ENCODE measurements at places on chromosomes 12 and 14.

- no peak for DNase-seq
These were observed 31.2 kb upstream of the NXPH4 start for GRCh38 chr12:57185403-57185802.

- peak; percentile 93 for DNase-seq
These were observed 7.7 kb downstream of the DAZAP2 start for GRCh38 chr12:51246254-51246853.

- DNase-seq: no peak
These were observed 24.5 kb downstream of the HRK start for GRCh38 chr12:116856729-116857128.

DNA sequence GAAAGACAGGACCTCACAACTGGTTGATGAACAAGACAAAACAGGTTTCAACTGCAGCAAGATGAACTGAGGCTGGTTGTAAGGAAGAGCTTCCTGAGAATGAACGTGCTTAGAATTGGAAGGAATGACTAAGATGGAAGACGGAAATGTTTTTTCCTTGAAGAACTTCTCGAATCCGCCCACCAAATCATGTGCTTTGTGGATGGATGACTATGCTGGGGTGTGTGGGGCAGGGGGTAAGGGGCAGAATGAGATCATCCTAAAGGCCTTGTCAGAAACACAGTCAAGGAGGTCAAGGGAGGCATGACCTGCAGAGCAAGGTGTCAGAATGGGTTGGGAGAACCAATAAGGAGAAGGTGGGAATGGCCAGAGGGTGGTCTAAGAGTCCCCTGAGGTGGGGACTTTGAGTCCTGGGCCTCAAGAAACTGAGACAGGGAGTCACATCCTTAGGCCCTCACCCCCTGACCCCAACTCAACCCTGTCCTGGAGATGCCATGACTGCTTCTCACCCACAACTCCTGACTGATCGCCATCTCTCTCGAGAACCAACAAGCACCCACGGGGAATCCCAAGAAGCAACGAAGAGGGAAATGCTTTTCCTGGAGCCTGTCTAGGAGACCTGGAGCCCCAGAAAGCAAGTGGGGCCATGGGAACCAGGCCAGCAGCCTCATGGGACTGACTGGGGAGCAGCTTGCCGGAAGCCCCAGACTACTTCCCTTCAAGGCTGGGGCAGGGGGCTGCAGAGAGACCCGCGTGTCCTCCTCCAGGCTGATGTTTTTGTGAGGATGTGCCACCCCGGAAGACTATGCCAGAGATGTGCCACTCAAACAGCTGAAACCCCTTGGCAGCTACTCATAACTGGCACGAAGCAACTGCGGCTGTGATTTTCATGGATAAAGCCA is 84.0 kb downstream of the ACTN1 start:
- DNase-seq: peak; percentile 91

- no peak for DNase-seq
These were observed 30.9 kb downstream of the SLC2A3 start for GRCh38 chr12:7905071-7905470.

GRCh38 chr14:22994762-22995275 is 12.5 kb upstream of the AJUBA start:
- peak; percentile 37 for DNase-seq

GRCh38 chr12:12749433-12749832 is 32.3 kb downstream of the CDKN1B start:
- DNase-seq: no peak

GRCh38 chr14:75800792-75801191 is 139.7 kb downstream of the TTLL5 start:
- peak; percentile 3 for DNase-seq

- no peak for DNase-seq
These were observed 46.0 kb upstream of the HIF1A start for GRCh38 chr14:61649283-61649682.

DNA sequence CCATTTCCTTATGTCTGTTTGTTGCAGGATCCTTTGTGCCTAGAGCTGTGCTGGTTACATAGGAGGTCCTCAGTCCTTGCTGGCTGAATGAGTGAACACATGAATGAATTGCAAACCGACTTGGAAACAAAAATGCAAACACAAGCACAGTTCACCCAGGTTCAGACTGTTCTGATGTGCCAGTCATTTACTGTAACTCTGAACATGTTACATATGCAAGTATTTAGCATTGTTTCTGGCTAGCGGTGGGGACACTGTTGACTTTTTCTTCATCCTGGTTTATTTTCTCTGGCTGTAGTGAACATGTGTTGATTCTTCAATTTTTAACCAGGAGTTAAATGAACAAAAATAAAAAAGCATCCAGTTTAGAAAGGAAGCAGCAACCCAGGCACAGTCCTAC is 33.4 kb downstream of the TSPAN9 start:
- DNase-seq: no peak

Data from inflammatory macrophage (primary cell).